ENCODE measurements at places on chromosomes 2 and 18.

- no peak for DNase-seq
These were observed 17.9 kb downstream of the PIAS2 start for GRCh38 chr18:46899274-46899948.

- DNase-seq, result no peak
These were observed 998 bp downstream of the RNF149 start for GRCh38 chr2:101307503-101307902.

- no peak for DNase-seq
These were observed 32.5 kb upstream of the RMDN2 start for GRCh38 chr2:37892436-37893114.

- no peak for DNase-seq
These were observed 38.2 kb downstream of the ANKMY1 start for GRCh38 chr2:240519396-240520129.

DNA sequence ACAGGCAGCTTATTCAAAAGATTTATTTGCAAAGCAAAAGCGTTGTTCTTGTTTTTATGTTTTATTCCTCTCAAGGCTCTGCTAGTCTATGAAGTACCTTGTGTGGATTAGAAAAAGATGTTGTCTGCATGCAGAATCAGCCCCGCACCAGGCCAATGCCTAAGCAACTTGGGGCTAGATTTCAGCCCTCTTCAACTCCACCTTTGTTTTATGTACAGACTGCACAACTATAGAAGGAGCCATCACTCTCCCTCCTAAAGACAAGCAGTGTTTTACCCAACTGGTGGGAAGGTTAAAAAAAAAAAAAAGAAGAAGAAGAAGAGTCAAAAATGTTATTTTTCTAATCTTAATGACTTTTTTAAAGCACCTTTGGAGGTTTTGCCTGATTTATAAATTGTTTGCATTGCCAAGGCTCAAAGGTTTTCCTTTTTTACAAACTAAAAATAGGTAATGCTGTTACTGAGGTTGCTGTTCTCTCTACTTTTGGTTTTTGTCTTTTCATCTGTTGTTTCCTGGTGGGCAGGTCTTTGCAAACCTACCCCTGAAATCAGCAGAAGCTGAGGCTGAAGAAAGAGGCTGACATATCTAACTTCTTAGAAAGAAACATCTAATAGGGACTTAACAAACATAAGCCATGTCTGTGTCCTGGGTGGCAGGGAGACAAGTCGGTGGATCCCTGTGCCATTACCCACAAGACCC, 164.0 kb downstream of the SLC39A10 start:
- DNase-seq, result no peak

DNA sequence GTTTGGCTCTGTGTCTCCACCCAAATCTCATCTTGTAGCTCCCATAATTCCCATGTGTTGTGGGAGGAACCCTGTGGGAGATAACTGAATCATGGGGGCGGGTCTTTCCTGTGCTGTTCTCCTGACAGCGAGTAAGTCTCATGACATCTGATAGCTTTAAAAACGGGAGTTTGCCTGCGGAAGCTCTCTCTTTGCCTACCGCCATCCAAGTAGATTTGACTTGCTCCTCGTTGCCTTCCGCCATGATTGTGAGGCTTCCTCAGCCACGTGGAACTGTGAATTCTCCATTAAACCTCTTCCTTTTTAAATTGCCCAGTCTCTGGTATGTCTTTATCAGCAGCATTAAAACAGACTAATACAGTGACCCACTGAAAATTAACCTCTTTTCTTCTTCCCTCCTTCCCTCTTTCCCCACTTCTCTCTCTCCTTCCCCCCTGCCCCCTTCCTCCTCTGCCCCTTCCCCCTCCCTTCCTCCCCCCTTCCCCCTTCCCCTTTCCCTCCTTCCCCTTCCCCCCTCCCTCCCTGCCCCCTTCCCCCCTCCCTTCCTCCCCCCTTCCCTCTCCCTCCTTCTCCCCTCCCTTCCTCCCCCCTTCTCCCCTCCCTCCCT, 818.8 kb downstream of the SLC4A3 start:
- no peak for DNase-seq

DNA sequence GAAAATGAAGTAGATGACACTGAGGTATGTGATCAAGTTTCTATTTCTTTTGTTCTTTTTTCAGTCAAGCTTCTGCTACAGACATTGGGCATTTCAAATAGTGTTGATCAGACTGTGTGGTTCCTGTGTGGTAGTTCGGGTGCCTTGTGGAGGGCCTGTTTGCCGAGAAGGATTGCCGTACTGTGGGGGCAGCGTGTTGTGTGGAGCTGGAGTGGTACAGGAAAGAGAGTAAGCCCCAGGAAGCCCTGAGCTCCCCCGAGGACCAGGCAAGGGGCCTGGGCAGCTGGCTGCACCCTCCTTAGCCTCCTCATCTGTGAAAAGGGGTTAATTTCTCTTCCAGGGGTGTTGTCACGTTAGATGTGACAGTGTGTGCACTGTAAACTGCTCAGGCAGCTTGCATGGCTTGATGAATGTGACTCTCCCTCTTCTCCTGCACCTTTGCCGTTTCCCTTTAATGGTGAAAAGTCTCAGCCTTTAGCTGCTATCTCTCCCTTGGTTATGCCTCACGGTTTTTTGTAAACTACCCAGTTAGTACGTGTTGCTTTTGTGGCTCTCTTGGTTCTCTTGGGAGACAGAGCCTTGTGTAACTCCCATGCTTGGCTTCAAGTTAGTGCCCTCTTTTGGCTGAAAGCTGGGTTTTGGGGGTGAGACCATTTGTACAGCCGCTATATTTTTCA, 19.5 kb downstream of the C2orf74 start:
- no peak for DNase-seq

GRCh38 chr18:49548229-49548636, 13.6 kb upstream of the LIPG start:
- DNase-seq, result no peak

- DNase-seq, result no peak
These were observed 32.3 kb downstream of the CXCR4 start for GRCh38 chr2:136085453-136086209.

DNA sequence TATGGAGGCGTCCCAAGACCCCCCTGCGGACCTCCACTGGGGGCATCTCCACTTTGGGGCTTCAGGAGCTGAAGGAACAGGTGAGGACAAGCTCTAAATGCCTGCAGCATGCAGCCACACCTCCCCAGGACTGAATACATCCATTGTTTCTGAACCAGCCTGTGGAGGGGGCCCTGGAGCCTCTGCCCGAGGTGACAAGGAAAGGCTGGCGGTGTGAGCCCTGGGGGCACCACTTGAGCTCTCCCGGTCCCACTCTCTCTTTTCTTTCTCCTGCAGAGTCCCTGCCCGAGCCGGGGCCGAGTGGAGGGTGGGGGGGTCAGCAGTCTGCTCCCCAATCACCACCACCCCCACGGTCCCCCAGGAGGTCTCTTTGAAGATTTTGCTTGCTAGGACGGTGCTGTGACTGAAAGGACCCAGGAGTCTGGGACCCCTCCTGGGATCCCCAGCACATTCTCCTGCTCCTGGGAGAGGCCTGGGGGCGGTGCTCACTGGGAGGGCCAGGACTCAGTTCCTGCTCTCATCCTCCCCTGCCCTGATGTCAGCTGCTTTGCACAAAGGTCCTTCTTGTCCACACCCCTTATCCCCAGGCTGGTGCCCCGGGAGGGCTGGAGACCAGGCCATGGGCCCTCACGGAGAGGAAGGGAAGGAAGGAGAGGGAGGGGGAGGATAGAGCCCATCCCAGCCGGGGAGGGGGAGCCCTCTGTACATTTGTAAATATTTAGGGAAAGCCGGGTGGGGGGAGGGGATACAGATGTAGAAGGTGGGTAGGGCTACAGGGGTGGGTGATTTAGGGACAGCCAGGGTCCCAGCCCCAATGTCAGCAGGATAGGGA, 5.7 kb downstream of the CHPF start:
- DNase-seq, result no peak

DNA sequence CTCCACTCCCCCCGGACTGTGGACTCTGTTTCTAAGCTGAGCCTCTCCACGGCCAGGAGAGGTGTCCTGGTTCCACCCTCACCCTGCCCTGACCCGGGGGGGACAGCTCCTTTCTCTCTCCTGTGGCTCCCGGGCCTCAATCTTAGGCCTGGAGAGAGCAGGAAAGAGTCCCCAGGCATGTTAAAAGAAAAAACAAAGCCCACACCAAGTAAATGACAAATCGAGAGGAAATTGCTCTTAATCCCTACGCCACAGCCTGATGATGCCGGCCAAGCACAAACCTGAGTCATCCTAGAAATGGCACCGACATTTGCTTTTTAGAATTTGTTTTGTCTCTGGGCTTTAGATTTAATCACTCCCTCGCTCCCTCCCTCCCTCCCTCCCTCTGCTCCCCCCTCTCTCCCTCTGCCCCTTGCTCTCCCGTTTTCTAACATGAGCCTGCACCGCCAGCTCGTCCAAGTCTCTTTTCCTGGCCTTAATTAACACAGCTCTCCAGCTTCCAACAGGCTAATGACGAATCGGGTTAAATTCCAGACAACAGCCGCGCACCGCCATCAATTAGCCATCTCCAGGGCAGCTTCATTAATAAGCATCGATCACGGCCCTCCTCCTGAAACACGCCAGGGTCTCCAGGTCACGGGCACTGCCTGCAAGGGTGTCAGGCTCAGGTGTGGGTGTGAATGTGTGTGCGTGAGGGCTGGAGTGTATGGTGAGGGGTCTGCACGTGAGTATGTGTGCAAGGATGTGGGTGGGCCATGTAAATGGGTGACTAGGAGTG, 230.8 kb downstream of the CELF4 start:
- DNase-seq, result no peak

DNA sequence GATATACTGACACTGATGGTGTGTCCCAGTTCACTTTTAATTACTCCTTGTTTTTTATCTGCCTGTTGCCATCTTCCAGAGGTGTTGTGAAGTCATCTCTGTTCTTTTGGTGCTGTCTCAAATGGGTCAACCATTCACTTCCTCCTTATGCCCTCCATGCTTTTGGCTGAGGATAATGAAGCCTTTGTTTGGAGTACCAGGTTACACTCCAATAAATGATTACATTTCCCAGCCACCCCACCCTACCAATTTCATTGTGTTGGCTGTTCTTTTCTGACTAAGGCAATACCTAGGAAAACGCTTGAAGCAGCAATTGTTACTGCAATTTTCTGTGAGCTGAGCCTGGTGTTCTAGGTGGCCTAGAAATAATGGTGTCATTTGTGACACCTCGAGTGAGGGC, 29.8 kb upstream of the ACTG2 start:
- DNase-seq, result no peak

GRCh38 chr2:239302808-239303557, 97.8 kb downstream of the HDAC4 start:
- DNase-seq, result no peak

DNA sequence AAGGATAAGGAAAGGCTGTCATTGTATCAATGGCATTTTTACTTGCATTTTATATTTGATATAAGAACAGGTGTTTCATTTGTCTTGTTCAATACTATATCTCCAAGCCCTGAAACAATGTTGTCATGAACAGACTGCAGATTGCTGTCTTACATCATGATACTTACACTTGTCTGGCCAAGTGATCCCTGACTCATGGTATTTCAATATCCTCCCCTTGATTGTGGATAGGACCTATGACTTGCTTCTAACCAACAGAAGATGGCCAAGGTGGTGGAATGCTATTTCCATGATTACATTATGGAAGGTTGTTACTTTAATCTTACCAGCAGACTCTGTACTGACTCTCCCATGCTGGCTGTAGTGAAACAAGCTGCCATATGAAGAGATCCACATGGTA, 471.1 kb downstream of the CCDC85A start:
- DNase-seq, result no peak

All from NCI-H524 (cell line).